ENCODE measurements at places on chromosomes 13 and 19. TPM values are rescaled to one million over a fixed set of nuclear protein-coding genes. Genes with fewer than 3 reads are reported as not detected.
A peak's percentile ranks its signal among the peaks of the same experiment; 100 is the strongest.

DNA sequence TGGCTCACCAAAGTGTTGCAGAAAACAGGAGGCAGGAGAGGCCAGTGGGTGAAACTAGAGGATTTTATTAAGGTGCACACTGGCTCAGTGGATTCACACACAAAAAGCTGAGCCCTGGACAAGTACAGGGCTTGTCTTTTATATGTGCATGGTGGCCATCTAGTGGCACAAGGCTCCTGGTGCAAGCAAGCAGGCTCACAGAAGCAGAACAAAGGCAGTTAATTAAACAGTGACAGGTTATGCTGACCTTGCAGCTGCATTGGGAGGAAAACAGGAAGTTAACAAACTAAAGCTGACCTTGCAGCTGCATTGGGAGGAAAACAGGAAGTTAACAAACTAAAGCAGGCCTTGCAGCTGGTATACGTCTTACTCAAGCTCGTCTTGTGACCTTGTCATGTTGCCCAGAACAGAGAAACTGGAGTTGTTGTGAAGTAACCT lies 65.3 kb upstream of the ZNF681 start:
- no peak for DNase-seq

- peak; percentile 78 for DNase-seq
Observed at GRCh38 chr19:49672131-49672919, 4.7 kb upstream of the PRMT1 start.

GRCh38 chr13:32261567-32261966 lies 53.6 kb downstream of the ZAR1L start:
- peak; percentile 99 for DNase-seq

DNA sequence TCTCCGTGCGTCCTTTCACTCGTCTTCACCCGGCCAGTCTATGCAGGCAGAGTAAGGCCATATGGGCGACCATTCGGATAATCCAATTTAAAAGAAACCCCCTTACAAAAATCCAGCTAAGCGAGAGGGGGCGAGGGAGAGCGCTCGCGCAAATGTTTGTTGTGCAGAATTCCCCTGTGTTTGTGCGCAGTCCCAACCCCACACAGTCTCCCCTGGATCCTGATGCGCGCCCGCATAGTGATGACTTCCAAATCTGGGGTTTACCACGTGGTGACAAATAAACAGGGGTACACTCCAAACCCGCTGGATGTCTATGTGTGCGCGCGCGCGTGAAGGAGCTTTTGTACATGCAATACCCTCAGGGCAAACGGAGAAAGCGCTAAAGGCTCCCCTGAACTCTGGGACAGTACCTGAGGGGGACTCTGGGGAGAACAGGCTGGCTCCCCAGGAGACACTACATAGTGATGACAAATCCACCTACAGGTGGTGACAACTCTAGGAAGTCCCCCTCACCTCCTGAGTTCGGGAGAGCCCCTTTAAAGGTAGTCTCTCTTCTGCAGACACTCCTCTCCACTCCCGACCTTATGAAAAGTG lies 8.5 kb downstream of the SOX21 start:
- no peak for DNase-seq

GRCh38 chr13:41370736-41371135 lies 59.7 kb downstream of the NAA16 start:
- no peak for DNase-seq

DNA sequence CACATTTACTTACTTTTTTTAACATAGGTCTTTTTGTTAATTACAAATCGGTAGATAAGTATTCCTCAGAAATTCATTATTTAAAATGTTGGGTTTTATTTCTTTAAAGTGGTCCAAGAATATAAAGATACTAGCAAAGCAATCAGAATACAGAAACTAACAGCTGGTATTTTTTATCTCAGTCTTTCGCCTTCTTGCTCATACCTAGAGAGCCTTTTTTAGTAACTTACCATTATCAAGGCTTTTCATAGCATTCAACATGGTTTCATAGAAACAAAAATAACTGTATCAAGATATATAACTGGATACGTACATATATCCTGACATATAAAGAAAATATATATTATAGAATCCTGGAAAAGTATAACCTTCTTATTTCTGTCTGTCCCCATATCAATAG lies 227.8 kb upstream of the MIR17HG start:
- no peak for DNase-seq

DNA sequence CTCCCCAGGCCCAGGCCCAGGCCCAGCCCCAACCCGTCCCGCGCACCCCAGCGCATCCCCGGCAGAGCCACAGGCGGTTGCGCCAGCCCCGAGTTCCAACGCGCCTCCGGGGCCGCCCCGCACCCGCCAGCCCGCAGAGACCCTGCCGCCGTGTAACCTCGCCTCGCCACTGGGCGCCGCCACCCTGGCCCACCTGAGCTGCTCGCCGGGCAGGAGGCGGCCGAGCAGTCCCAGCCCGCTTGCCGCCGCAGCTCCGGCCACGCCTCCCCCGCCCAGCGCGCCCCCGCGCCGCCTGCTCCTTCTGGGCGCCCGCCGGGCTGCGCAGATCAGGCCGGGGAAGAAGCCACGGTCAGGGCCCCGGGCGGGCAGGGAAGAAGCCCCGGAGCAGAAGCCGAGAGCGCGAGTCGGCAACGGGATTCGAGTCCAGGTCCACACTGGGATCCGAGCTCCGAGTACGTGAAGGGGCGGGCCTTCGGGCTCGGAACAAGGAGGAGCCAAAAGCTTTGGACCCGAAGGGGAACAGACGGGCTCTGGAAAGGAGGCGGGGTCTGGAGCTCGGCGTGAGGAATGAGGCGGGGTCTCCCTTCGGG lies at the start of gene MBOAT7:
MBOAT7 (minus strand) TSS at position 436 of the 590 bp plus-strand sequence. CDS start 1,072 bp downstream, outside the sequence.
- no peak for DNase-seq

- DNase-seq = no peak
Observed at GRCh38 chr19:42172261-42172660, 40.0 kb upstream of the POU2F2 start.

DNA sequence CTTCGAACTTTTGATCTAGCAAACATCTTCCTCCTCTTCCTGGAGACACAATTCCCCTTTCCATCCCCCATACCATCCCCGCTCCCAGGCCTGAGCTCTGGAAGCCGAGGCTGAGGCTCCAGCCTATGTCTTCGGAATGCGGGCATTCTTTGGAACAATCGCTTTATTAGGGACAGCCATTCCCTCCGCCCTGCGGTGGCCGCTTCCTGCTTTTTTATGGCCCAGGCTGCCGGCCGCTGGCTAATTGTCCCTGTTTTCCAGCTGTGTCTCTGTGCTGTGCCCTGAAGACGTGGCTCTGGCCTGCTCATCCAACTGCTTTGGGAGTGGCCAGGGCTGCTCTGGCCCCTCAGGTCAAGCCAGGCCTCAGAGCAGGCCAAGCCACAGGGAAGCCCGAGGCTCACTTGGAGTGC lies 2.1 kb upstream of the CDX2 start:
- DNase-seq = no peak

DNA sequence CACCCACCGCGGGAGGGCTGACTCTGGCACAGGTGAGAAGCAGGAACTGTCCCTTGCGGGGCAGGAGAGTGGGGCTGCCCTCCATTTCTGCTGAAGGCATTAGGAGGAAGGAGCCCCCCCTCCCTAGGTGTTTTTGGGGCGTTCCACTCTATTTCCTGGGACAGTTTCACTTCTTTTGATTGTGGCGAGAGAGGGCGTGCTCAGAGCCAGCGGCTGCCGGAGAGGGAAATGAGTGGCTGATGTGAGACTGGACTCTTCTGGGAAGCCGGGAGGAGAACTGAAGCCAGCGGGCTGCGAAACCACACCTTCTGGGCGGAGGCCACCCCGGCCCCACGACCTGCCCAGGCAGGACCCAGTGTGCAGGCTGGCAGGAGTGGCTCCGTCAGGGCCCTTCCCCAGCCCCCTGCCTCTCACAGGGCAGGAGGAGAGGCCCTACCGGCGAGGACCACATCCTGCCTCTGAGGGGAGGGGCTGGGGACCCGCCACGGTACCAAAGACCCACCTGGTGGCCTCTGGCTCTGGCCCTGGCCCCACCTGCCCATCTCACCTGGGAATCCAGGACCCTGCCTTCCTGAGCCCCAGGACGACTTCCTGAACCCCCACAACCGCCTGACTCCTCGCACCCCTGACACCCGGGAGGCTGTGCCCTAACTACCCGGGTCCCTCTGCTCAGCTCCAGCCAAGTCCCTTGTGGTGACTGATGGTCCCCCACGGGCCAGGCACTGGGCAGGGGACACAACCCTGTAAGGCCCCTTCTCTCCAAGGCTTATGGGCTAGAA lies 25.9 kb downstream of the MPND start:
- peak; percentile 47 for DNase-seq

DNA sequence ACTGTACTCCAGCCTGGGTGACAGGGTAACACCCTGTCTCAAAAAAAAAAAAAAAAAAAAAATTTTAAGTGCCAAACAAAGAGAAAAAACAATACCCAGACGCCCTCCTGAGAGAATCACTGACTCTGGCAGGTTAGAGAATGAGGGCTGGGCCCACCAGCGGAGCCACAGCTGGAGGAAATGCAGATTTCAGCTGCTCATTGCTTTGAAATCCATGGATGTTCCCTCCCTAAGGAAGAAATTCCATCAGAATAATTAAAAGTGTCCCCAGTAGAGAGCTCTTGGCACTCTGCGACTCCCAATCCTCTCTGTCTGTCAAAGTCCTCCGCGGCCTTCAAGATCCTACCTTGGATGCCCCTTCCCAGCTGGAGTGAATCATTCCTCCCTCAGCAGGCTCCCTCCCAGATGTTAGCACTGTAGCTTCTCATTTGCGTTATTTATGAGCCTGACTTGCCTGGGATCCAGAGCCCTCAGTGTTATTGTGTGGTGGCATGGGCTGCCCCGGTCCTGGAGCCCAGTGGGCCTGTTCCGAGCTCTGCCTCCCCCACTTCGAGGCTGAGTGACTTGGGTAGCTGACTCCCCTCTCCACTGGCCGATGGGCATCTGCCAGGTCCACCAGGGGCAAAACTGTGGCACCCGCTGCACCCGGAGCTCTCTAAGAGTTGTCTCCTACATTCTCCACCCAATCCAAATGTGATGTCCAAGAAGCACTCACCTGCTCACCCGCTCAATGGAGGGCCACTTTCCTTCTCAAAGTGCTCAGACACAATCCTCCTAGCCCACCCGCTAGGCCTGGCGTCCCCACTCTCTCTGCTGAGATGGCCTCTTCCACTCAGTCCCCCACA lies 47.0 kb downstream of the SERP2 start:
- no peak for DNase-seq

- peak; percentile 54 for DNase-seq
Observed at GRCh38 chr13:98576200-98576945, 534 bp downstream of the STK24 start.

DNA sequence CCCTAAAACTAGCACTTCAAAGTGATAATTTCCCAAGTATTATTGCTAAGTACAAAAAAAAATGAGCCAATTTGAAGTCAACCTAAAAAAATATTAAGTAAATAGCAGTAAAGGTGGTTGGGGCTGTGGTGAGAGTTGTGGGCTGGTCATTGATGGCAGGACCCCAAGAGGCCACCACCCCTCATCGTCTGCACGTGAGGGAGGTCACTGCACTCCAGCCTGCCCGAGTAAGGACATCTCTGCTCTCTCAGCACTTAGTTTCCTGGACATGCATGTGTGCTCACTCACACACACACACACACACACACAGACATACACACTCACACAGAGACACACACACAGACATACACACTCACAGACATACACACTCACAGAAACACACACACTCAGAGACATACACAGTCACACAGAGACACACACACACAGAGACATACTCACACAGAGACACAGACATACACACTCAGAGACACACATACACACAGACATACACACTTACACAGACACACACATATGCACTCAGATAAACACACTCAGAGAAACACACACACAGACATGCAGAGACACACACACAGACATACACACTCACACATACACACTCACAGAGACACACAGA lies 127.2 kb upstream of the SOX1 start:
- no peak for DNase-seq

DNA sequence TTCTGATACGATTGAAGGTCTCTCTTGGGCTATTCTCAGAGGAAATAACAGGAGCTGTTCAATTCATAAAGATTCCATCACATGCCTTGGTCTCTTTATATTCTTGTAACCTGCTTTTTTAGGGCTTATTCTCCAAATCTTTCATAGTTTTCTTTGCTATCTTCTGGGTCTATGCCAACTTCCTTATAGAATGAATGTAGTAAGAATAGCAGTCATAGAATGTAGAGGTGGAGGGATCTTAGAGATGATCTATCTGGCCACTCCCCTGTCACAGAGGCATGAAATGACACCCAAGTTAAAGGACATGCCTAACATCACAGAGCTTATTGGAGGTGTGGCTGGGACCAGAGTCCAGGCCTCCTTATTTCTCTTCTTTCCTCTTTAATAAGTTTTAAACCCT lies 13.2 kb downstream of the LCP1 start:
- DNase-seq = no peak

DNA sequence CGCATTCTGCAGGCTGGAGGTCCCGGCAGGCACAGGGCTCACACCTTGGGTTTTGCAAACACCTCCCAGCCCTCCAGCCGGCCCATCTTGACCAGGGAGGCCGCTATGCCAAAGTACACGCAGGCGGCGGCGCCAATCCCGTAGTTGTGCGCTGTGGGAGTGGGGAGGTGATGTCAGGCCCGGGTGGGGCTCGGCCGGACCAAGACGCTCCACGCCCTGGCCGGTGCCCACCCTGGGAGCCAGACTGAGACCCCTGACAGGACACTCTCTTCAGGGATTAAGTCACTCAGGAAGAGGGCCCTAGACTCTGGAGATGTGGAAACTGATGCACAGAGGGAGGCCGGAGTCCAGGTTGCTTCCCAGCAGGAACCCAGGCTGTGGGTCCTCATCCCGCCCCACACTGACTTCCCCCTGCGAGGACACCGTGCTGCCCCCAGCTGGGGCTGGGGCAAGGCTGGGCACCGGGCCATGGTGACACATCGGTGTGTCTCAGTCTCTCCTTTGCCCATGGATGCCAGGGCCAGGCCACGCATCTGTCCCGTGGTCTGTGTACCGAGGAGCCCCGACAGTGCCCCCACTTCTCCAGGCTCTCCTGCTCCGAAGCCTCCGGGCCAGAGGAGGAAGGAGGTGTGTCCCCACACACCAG lies 8.8 kb downstream of the NDUFA11 start:
- DNase-seq = no peak

- DNase-seq = no peak
Observed at GRCh38 chr19:33868076-33868735, 71.5 kb downstream of the KCTD15 start.

- DNase-seq = no peak
Observed at GRCh38 chr19:15180451-15181390, 20.1 kb downstream of the NOTCH3 start.

The SMIM44 gene
- not detected for total RNA-seq

The ZNF729 gene
- not detected for total RNA-seq

The PRODH2 gene
- not detected for total RNA-seq

The ZNF358 gene
- total RNA-seq = 10.7 TPM

The RPS28 gene
- total RNA-seq = 293 TPM

All from lung microvascular endothelial cell (primary cell).